ENCODE measurements at places on chromosomes 13 and 19.

DNA sequence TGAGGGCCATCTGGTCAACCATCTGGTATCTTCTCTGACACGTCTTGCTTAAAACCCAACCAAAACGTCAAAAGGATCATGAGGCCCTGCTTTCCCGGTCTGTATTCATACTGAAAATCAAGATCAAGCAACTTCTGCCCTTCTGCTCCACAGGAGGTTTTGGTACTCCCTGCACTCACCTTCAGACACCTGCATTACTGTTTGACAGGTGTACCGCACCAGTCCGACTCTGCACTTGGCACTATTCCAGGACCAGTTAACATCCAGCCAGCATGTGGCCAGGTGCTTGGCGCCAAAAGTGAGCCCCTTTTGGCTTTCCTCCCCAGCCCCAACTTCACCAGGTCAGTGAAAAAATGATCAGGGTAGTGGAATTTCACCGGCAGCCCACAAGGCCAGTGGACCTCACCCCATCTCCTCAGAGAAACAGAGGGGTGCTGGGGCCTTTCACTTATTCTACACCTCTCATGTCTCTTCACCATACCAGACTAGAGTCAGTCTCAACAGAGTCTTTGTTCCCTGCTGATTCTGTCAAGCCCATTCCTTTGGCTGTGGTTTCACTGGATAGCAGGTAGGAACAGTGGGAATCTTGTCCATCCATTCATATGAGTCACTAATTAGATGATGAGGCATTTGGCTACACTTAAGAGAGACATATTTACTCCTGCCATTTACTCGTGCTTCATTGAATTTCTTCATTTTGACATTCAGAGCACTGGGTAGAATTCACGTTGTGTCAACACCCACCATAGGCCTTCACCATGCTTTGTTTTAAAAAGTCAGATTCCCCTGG, 85.3 kb downstream of the ZNF726 start:
- DNase-seq = no peak

- no peak for DNase-seq
Observed at GRCh38 chr13:81148822-81149221, 807.9 kb upstream of the SPRY2 start.

DNA sequence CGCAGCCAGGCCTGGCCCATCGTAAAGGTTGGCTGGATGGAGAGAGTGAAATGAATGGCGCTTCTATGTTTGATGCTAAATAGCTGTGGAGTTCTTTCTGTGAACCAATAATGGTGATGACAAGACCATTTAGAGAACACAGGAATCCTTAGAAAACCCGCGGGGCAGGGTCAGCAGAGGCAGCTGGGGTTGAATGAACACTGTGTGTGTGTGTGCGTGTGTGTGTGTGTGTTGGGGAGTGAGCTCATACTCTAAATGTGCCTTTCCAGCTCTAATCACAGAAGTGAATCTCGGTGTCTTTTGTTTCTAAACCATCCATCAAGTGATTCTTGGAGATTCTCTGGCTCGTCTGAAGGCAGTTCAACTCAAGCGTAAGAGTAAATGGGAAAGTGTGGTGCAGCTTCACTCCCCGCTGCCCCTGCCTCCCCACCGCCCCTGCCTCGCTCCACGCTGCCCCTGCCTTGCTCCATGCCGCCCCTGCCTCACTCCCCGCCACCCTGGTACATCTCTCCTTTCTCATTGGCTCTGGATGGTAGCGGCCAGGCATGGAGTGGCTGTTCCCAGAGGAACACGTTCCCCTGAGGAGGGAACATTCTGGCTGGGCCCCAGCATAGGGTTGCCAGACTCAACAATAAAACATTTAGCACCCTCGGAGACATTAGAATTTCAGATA, 21.2 kb downstream of the TMPRSS9 start:
- DNase-seq = peak; percentile 91

GRCh38 chr19:34229721-34230120, 24.6 kb upstream of the GARRE1 start:
- DNase-seq = no peak

- no peak for DNase-seq
Observed at GRCh38 chr13:63345835-63346234, 1930.2 kb upstream of the PCDH20 start.

GRCh38 chr13:98900442-98900841, 77.4 kb downstream of the DOCK9 start:
- no peak for DNase-seq

DNA sequence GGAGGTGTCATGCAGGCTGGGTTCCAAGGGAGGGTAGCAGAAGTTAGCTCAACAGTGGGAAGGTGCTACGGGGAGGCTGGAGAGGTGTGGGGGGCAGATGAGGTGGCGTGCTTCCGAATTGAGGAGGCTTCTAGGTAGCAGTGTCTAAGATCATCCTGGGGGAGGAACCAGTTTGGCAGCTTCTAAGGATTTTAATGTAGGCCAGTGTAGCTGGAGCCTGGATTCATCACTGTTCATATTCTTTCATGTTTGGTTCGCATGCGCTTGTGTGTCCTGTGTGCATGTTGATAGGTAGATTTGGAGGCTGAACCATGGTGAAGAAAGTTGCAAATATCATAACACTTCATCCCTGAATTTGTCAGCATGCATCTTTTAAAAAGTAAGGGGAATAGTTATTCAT, 86.7 kb downstream of the GPR12 start:
- no peak for DNase-seq

GRCh38 chr13:113049521-113049941, 56.1 kb upstream of the F7 start:
- DNase-seq = no peak

- DNase-seq = no peak
Observed at GRCh38 chr19:46063201-46063600, 22.4 kb upstream of the IGFL4 start.

DNA sequence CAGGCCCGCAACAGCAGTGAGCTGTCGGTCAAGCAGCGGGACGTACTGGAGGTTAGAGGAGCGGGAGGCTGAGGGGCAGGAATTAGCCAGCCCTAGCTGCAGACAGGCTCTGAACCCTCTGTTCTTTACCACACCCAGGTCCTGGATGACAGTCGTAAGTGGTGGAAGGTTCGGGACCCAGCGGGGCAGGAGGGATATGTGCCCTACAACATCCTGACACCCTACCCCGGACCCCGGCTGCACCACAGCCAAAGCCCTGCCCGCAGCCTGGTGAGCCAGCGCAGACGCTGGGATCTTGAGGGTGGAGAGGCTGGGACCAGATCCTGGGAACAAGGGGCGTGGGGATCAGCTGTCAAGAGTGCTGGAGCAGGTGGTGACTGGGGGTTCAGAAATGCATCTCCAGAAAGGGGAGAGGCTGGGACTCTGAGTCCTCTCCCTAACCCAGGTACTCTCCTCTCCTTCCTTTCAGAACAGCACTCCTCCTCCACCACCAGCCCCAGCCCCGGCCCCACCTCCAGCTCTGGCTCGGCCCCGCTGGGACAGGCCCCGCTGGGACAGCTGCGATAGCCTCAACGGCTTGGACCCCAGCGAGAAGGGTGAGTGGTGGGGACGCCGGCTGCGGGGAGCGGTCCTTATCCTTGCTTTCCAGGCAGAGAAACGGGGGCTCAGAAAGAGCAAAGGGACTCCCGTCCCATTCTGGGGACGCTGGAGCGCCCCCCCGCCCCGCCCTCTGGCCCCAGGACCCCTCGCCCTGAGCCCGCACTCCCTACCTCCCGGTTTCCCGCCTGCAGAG, 10.4 kb downstream of the EPS8L1 start:
- no peak for DNase-seq

GRCh38 chr13:100454876-100455275, 133.7 kb downstream of the GGACT start:
- no peak for DNase-seq

DNA sequence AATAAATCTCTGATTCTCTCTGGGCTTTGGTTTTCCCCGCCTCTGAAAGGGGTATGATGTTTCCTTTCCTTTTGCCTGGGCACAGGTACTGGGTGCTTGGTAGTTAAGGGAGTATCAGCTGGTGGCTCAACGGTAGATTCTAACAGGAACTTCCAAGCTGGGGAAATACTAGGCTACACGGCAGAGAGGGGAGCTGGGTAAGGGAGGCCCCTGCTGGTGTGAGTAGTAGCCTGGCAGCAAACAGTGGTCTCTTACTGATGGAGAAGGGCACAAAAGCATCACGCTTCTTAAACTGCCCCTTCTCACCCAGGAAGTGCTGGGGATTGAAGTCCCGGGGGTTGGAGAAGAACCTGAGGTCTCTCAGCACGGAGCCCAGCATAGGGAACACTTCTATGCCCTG, 26.9 kb upstream of the CYP2A7 start:
- DNase-seq = no peak

GRCh38 chr19:49997709-49998108, 27.5 kb downstream of the VRK3 start:
- DNase-seq = no peak

- no peak for DNase-seq
Observed at GRCh38 chr13:112575675-112576074, 12.3 kb downstream of the TUBGCP3 start.

DNA sequence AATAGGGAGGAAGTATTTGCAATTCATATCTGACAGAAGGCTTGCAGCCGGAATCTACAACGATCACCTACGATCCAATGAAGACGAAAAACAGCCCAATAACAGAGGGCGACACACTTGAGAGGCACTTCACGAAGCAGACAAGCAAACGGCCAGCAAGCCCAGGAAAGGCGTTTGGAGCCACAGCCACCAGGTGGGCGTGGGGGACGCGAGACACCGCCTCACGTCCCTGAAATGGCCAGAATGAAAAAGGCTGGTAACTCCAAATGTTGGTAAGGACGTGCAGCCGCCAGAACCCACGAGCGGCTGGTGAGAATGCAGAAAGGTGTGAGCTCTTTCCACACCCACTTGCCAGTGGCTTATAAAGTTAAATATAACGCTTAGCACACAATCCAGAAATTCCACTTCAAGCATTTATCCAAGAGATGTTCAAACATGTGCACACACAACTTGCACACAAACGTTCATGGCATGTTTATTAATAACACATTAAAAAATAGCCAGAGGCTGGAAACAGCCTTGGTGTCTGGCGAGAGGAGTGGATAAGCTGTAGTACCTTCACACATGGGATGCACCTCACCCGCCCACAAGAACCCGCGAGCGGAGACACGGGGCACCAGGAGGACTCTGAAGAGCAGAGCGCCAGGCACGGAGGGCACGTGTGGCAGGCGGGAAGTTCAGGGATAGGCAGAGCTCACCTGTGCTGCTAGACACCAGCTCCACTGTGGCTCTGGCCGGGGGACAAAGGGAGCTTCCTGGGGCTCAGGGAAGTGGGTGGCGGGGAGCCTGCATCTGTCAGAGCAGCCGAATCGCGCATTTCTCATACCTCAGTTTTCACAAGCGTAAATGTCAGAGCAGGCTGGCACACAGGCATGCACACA, 89.3 kb downstream of the SPACA7 start:
- DNase-seq = no peak

GRCh38 chr19:45939792-45940514, 25.4 kb upstream of the NANOS2 start:
- DNase-seq = no peak

- DNase-seq = no peak
Observed at GRCh38 chr13:41621716-41622431, 164.5 kb downstream of the RGCC start.

DNA sequence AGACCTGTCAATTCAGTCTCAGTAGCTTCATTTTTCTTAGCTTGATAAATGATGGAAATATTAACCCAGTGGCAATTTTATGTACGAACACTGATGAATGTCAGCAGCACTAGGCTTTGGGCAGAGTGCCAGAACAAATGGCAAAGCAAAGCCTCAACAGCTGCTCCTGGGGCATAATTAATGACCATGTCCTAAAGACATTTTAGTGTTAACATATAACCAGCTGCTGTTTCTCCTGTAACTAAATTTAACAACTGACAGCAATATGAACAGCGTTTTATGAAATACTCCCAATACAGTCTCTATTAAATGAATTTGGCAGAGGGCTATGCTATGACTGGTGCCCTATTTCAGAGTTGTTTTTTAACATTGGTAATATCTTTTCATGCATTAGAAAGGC, 47.1 kb downstream of the ZNF568 start:
- no peak for DNase-seq

DNA sequence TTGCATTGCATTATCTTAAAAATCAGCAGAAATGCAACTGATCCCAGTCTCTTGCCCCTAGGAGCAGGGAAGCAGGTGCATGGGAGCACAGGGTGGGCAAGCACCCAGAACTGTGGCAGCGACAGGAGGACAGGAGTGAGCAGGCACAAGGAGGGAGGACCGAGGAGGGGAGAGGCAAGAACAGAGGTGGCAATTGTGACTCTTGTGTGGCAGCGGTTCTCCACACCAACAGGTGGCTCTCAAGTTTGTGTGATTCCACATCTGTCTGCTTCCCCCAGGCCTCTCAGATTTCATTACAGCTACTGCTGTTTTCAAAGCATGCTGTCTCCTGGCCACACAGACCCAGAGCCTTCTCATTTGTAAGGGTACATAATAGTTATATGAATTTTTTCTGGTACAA, 108.5 kb downstream of the STK24 start:
- no peak for DNase-seq

DNA sequence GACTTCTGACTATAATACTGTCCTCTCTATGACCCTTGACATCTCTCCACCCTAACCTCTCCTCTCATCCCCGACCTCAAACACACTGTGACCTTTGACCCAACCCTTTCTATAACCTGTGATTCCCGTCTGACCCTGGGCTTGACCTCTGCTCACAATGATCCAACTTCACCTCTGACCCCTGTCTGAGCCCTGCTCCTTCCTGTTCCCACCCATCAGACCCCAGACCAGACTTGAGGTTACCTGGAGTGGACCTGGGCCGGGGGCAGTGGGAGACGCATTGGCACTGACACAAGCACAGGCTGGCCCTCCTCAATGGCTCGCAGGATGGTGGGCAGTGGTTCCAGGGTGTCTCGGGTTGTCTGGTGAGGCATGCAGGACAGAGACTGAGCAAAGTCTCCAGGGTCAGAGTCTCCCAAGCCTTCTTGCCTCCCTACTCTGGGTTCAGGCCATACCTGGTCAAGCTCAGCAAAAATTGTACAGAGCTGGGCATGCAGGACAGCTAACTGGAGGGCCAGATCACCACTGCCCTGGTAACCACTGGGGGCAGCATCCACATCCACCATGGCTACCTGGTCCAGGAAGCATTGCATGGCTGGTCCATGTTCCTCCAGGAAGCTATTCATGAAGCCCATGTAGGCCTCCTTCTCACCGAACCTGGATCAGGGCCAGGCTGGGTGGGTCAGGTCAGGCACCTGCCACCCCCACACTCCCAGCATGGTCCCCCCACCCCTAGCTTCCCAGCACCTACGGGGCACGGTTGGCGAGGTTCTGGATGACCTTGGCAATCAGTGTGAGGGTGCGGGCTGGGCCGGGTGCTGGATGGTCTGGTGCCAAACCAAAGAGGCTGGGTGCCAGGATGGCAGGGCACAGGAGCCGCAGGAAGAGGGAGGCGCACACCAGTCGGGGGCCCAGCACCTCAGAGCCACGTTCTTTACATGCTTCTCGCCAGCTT, 4.4 kb upstream of the WIZ start:
- no peak for DNase-seq

GRCh38 chr19:4441994-4442818, 15.4 kb downstream of the UBXN6 start:
- no peak for DNase-seq

GRCh38 chr19:51820831-51821446, 26.0 kb downstream of the FPR3 start:
- no peak for DNase-seq

- no peak for DNase-seq
Observed at GRCh38 chr19:33639035-33639681, 17.4 kb downstream of the CHST8 start.

GRCh38 chr13:24381541-24382265, 72.3 kb downstream of the C1QTNF9 start:
- DNase-seq = no peak

- DNase-seq = no peak
Observed at GRCh38 chr13:45940061-45940460, 88.5 kb upstream of the SIAH3 start.

GRCh38 chr13:72246396-72246795, 379.4 kb upstream of the DACH1 start:
- no peak for DNase-seq

GRCh38 chr19:12794971-12795381, 3.7 kb downstream of the JUNB start:
- DNase-seq = no peak
